ENCODE measurements at places on chromosomes 2 and 18.

GRCh38 chr2:21281791-21282514 lies 158.2 kb downstream of the TDRD15 start:
- no peak for DNase-seq

DNA sequence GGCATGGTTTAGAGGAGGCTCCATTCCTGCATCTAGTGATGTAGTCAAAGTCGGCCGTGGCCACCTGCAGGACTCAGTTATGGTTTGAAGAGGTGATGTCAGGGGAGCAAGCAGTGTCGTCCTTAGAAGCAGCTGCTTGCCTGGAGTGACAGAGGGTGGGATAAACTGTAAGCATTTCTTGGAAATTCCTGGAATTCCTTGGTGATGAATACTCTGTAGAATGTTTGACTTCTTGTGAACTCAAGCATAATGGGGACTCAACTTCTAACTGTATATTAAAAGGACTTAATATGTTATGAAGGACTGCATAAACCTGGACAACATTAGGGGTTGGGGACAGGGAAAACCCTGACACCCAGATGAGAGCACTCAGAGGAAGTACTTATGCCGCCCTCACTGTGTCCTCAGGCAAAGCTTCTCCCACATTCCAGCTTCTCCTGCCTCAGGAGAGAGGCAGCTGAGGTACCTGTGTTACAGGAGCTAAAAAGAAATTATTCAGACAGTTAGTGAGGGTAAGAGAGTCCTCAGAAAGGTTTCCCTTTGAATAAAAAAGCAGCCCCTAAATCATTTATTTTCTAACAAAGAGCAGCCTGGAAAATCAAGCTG lies 459.9 kb upstream of the CELF4 start:
- DNase-seq = peak; percentile 4

DNA sequence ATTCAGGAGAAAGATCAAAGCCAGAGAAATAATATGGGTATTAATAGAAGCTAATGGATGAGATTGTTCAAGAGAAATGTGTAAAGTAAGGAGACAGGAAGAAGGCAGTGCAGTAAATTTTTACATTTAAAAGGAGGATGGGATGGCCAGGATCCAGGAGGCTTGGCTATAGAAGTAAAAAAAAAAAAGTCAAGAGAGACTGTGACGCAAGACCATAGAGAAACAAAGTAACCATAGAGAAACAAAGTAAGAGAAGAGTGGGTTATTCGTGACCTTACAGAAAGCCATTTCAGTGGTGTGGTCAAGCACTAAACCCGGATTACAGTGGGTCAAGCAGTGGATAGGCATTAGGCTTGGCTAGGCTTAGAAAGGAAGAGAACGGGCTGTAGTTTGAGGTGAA lies 10.5 kb upstream of the FAM171B start:
- no peak for DNase-seq

DNA sequence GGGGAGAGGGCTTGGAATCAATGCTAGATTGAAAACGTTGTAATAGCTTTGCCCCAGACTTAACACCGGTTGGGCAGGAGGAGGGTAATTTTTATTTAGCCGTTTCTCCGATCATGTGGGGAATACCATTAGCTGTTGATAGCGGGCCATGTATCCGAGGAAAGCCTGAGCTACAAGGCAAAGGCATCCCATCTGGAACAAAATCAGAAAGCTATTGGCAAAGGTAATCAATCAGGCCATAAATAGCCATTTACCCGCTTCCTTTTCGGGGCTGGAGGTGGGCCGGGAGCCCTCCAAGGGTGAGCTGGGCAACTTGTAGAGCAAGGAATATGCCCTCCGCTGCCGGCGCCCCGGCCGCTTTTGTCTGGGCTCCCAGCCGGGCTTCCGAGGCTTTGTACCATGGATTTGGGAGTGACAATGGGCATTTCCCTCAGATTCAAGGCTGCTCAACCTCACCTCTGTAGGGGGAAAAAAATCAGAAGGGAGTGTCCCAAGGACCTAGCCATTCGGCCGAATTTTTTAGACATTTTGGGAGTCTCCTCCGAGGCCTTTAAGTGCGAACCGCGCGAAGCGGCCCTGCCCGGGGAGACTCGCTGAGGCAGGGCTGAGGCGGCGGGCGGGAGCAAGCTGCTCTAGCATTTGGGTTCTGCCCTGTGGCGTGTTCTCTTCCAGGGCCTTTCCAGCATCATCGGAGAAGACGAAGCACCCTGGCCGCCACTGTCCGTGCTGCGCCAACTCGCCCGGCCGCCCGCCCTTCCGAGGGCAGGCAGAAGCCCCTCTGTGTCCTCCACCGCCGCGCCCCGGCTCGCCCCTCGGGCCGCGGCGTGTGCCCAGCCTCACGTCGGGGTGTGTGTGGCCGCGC lies 1.1 kb upstream of the HOXD9 start:
- DNase-seq = no peak

DNA sequence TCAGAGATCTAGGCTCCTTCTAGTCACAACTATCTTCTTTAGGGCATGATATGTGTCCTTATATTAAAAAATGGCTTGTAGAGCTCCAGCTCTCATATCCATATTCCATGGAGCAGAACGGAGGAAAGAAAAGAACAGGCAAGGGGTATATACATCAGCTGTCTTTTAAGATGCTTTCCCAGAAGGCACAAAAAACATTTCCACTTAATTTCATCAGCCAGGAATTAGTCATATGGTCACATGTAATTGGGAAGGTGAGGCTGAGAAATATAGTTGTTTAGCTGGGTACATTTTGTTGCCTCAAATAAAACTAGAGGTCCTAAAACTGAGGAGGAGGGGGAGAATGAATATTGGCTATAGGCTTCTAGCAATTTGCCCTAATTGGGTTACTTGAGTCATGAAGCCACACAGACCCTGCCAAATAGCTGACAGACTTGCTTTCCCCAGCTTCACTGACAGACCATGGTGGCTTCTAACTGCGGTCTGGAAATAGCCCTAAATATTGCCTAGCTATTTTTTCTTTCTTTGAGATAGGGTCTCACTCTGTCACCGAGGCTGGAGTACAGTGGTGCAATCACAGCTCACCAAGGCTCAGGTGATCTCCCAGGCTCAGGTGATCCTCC lies 20.0 kb downstream of the MAIP1 start:
- peak; percentile 78 for DNase-seq

- no peak for DNase-seq
These were observed 60.1 kb upstream of the ROCK2 start for GRCh38 chr2:11404376-11405073.

DNA sequence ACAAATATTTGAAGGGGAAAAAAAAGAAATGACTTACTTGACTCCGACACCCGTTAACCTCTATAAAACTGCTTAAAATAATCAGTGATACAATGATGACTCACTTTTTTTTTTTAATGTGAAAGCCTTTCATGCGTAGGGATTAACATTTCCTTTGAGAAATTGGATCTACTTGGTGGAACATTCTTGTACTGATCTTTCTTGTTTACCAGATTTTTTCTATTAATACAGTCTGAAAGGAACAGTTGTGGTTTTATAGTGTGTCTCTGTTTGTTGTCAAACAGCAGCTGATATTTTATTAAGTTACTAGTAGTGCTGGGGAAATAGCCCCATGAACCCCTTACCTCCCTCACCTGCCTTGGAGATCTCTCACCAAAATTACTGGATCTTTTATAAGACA lies 40.2 kb upstream of the NEB start:
- DNase-seq = peak; percentile 37

DNA sequence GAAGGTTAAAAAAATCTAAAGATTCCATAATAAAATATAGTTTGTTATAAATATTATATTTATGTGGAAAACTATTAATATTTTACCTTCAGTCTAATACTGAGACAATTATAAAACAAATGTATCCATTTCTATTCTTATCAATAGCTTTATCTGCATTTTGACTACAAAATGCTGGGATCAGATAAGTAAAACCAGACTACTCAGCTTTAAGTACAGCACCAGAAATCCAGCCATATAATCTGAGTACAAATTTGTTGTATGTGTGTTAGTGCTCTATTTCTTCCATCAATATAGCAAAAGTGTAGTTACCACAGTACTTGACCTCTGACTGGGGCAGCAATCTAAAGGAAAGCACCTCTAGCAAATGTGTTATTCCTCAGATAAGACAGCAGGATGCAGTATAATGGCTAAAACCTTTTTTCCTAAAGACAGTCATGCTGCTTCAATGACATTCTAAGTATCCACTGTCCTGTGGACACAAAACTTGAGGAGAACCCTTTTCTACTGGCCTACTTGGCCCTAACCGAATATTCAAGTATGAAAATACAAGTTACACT lies 68.1 kb downstream of the OLA1 start:
- DNase-seq = no peak

DNA sequence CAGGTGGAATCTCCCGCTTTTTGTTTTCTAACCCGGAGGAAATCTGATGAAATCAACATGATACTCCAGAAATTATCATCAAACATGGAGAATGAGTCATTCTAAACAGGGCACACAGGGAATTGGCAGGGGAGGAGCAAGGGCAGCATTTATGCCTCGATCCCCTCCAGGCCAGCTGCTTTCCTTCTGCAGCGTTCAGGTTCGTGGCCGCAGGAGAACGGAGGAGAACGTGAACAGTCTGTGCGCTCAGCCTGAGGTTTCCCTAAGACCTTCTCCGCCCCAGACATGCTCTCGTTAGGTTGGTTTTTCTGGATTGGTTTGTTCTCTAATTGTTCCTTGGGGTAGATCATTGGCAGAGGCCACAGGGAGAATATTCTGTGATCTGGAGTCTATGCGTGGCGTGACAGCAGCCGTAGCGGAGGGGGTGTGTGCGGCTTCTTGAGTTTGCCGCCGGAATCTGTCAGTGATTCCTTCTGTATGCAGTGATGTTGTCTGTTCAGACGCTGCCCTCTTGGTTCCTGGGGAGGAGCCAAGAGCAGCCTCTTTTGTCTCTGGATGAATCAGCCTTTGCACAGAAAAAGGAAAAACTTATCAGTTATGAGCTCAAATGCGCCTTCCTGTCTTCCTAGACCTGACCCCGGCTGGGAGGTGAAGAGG lies 75.9 kb downstream of the SH3BP4 start:
- DNase-seq = peak; percentile 86

DNA sequence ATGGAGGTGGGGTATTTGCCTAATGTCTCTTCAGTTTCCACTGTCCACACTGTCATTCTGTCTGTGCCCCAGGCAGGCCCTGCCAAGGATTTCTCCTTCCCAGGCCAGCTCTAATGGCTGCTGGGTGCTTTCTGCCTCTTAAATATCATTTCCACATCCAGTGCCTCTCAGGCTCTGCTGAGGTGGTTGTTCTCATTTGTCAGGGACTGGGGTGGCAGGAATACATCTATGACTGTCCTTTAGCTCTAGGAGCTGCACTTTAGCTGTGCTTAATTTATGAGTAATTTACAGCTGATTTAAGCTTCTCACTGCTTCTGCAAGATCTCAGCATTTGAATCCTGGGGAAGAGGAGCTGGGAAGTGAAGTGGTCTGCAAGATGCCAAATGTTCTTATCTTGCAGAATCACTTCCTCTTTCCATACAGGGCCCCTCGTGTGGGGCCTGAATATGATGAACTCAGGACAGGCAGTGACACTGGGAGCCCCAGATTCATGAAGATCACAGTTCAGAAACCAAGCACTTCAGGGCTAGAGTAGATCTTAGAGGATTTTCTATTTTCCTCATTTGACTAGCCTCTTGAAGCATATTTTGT lies 150.2 kb downstream of the FSHR start:
- DNase-seq = no peak

DNA sequence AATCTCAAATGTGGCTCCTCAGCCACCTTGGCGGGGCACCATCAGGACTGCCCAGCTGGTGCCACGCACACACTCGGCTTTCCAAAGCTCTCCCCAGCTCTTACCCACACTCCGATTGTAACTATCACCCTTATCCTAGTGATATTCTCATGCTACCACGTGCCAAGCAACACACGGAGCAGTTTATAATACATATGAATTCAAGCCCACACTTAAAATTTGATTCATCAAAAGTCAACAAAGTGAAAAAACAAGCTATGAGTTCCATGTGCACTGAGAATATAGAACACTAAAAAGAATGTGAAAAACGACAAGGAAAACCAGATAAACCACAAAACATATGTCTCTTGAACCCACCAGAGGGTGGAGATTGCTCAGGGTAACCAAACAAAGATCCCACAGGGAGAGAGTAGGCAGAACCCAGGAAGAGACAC lies 31.6 kb downstream of the LONRF2 start:
- no peak for DNase-seq

GRCh38 chr2:111666160-111666559 lies 217.8 kb downstream of the ANAPC1 start:
- no peak for DNase-seq

- no peak for DNase-seq
These were observed 43.6 kb downstream of the KIAA2012 start for GRCh38 chr2:202116691-202117090.

DNA sequence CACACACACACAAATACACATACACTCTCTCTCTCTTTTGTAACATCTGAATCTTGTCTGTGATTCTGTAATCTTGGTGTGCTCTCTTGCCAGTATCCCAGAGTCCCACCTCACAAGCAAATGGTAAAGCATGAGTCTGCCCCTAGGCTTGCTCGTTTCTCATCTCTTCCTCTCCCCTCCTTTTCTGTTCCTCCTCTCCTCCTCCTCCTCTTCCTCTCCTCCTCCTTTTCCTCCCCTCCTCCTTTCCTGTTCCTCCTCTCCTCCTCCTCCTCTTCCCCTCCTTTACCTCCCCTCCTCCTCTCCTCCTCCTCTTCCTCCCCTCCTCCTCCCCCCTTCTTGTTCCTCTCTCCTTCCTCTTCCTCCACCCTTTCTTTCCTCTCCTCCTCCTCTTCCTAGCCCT lies 59.0 kb downstream of the TNFRSF11A start:
- DNase-seq = no peak

GRCh38 chr2:219186754-219187456 lies 8.8 kb downstream of the RETREG2 start:
- DNase-seq = no peak

DNA sequence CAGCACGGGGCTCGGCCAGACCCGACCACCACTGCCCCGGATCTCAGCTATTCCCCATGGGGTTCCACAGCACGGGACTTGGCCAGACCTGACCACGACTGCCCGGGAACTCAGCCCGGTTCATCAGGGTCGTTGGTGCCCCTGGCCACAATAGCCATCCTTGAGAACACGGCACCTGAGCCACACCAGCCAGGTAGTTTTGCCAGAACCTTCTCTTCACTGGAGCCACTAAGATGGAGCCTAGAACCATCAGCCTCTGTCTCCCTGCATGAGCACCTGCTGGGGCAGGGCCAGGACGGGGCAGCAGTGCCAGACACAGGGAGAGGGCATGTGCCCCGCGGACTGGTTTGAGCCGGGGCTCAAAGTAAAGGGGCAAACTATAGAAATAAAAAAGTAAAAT lies 11.4 kb upstream of the KCNG2 start:
- DNase-seq = no peak

- DNase-seq = no peak
These were observed 137.7 kb downstream of the THNSL2 start for GRCh38 chr2:88307817-88308216.

GRCh38 chr2:225120186-225120585 lies 77.9 kb upstream of the DOCK10 start:
- peak; percentile 60 for DNase-seq

Measured in fibroblast of skin of scalp (primary cell).